SJSA1 (cell line): ENCODE measurements at places on chromosomes 7 and 10. TPM values are rescaled to one million over a fixed set of nuclear protein-coding genes. Genes with fewer than 3 reads are reported as not detected.

DNA sequence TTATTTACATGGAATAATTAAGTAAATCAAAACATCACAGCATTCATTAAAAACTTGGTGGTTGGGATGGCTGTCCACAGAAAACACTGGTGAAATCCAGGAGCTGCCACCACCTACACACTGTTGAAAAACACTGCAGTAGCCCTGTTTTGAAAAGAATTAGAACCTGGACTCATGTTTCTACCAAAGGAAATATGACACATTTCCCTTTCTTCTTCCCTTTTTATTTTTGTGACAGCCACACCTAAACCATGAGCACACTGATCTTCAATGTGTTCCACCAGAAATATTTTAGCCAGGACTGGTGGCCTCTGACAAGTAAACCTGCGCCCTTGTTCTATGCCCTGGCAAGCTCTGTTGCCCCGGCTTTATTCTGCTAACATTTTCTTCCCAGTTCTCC lies 3.3 kb downstream of the TMEM140 start:
- DNase-seq = no peak

DNA sequence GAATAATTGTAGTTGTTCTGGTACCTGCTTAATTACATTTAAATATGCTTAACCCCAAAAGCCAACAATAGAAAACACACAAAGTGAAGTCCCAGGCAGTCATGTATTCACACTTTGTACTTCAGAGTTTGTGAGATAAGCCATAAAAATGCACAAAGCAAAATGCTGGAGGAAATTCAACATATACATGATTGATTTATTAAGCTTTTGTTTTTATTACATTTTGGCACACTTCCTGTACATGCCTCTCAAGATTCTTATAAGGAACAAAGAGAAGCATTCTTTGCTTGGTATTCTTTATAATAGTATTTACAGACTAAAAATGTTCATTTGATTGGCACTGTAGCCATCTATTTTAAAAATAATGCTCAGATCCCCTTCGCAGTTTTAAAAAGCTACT lies 107.7 kb upstream of the ANK3 start:
- no peak for DNase-seq

DNA sequence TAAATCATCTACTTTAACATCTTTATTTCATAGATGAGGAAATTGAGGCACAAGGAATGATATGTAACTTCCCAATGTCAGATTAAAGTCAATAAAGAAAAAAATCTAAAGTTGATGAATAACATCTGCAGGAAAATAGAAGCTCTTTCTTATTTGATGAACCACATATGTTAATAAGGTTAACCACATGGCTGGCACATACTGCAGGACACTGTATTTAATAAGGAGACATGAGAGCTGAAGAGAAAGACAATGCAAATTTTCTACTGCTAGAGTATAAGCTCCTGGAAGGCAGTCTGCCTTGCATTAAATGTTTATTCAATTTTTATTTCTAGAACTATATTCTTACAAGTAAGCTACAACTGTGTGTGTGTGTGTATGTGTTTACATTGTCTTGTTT lies 4.4 kb downstream of the RAB11FIP2 start:
- no peak for DNase-seq

- DNase-seq = no peak
Measured at GRCh38 chr7:132290021-132290420, 286.2 kb downstream of the PLXNA4 start.

- no peak for DNase-seq
Measured at GRCh38 chr10:75550191-75550590, 118.8 kb downstream of the LRMDA start.

- no peak for DNase-seq
Measured at GRCh38 chr7:92150450-92151017, 16.3 kb upstream of the CYP51A1 start.

- no peak for DNase-seq
Measured at GRCh38 chr7:40135317-40135610, 459 bp downstream of the SUGCT start.

DNA sequence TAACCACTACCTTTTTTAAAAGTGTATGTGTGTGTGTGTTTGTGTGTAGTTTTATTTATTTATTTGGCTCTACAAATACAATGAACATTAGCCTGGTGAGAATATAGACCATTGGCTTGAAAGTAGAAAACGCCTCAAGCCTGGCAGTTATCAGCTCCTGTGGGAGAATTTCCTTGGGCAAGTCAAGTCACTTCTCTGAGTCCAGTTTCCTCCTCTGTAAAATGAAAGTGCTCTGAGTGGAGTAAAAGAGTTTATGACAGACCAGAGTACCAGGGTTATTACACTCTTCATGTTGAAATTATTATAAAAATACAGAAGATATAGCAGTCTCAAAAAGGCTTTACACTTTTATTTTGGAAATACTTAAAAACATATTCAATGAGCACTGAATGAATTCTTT lies 10.1 kb upstream of the RHOBTB1 start:
- DNase-seq = no peak

DNA sequence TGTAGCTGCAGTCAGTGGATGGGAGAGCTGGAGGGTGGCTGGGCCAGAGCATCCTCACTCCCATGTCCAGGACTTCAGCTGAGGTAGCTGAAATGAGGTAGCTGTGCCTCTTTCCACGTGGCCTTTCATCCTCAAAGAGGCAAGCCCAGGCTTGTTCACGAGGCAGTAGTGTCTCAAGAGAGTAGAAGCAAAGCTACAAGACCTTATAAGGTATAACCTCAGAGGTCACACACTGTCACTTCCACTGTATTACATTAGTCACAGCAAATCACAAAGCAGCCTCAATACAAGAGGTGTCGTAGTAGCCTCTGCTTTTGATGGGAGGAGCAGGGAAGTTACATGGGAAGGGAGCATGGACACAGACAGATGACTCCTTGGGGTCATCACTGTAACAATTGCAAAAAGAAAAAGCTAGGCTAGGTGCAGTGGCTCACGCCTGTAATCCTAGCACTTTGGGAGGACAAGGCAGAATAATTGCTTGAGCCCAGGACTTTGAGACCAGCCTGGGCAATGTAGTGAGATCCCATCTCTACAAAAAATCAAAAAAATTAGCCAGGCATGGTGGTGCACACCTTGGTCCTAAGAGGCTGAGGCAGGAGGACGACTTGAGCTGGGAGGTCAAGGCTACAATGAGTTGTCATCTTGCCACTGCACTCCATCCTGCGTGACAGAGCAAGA lies 97.5 kb downstream of the SKIDA1 start:
- no peak for DNase-seq

DNA sequence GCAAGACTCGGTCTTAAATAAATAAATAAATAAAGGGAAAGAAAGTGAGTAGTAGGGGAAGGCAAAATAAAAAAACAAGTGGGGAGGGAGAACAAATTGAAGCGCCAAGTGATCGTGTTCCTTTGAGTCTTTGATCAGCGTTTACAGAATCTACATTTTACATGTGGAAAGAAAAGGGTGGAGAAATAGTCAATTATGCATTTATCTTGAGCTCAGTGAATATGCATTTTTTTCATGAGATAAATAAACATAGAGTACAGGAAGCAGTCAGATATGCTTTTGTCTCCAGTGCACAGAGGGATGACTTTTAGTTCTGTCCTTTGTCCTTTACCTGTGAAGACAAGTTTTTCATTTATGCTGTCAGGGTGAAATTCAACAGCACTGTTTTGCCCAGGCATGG lies 6.1 kb upstream of the GUSB start:
- DNase-seq = no peak

DNA sequence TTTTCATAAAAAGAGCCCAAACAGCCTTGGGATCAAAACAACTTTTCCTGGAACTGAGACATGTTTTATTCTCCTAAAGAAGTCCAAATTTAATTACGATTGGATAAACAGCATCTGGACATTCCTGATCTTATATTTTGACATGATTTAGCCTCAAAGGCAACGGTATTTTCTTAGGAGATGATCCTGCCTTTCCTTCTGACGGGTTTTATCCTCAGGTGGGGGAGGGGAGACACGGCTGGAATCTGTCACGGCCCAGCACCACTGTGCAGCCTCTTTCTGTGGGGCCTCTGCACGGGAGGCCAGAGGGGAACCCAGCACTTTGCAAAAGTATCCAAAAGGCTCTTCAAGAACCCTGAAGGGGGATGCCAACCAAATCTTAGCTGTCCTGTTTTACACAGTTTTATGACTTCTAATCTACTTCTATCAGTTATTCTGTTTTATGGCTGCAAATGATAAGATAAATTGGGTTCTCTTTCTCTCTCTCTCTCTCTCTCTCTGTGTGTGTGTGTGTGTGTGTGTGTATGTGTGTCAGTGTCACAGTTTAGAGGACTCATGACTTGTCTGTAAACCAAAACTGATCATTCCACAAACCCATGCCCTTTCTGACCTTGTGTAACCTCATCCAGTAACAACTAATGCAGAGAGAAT lies 321.1 kb upstream of the NPVF start:
- no peak for DNase-seq

GRCh38 chr7:41695661-41696322 lies 7.1 kb downstream of the INHBA start:
- DNase-seq = no peak

DNA sequence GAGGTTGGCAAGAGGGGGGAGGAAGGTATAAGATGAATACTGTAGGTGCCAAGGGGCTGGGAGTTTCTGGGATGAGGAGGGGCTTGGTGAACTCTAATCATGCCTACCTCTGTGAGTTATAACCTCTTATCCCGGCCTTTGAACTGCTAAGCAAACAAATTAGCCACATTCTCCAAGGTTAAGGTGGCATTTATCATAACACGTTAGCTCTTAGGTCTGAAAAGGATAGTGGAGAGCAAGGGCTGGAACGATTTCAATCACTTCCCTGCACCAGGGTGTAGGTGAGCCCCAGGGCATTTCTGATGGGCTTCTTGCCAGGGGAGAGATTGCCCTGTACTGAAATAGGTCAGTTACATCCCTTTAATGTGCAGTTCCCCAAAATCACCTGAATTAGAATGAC lies 28.6 kb upstream of the DMBT1 start:
- no peak for DNase-seq

DNA sequence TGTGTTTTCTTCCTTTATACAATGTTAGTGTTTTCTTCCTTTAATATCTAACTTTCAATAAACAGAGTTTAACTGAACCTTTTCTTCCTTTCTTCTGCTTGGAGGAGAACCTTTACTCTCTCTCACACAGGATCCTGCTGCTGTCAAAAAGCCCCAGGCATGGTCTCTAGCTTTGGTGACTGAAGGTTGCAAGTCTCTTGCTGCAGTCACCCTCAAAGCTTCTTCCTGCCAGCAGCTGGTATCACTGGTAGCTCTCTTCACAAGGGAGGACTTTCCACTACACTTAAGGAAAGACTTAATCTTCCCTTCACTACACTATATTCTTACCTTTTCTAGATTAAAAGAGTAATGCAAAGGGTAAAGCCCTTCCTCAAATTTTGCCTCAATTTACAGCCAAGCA lies 153.4 kb downstream of the SGMS1 start:
- no peak for DNase-seq

- no peak for DNase-seq
Measured at GRCh38 chr7:47284691-47285635, 296.9 kb downstream of the TNS3 start.

- no peak for DNase-seq
Measured at GRCh38 chr10:127635882-127636281, 86.8 kb downstream of the NPS start.

GRCh38 chr7:120053390-120053961 lies 219.5 kb upstream of the KCND2 start:
- no peak for DNase-seq

- DNase-seq = peak; percentile 19
Measured at GRCh38 chr7:7970531-7971307, 2.1 kb downstream of the GLCCI1 start.

DNA sequence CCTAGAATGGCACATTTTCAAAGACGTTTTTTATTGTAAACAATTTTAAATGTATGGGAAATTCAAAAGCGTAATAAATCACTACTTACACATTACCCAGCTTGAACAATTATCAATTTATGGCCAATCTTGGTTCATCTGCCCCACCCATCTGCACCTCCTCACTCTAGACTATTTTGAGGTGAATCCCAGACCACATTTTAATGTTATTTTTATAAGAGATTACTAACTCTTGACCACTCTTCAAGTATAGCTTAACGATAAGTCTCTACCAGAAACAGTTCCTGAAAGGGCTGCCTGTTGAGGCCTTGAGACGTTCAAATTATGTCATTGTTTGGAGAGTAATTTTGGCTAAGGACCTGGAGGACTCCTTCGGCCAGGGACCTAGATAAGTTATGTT lies 33.2 kb downstream of the ECHDC3 start:
- DNase-seq = no peak

- no peak for DNase-seq
Measured at GRCh38 chr7:44761207-44762161, 12.8 kb downstream of the ZMIZ2 start.

GRCh38 chr7:54888067-54888733 lies 129.2 kb upstream of the SEC61G start:
- no peak for DNase-seq

DNA sequence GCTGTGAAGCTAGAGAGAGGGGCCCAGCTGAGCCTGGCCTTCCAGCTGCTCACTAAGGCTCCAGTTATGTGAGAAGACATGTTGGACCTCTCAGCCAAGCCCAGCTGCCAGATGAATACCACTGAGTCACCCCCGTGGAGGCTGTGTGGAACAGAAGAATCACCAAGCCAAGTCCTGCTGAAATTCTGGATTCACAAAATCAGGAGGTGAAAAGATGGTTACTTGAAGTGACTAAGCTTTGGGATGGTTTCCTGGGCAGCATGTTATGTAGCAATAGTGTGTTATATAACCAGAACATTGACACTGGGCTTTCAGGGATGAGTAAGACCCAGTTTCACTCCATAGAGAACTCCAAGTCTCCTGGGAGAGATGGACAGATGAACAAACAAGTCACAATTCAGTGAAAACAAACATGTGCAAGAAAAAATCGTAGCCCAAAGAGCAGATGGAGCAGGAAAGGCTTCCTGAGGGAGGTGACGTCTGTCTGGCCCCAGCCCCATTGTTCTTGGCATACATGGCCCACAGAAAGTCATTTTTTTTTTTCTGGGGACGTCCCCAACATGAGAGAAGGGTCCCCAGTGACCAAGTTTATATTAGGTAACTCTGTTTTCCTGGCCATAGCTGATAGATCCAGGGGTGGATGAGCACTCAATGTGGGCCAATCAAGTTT lies 64.1 kb upstream of the PDZD8 start:
- DNase-seq = no peak

DNA sequence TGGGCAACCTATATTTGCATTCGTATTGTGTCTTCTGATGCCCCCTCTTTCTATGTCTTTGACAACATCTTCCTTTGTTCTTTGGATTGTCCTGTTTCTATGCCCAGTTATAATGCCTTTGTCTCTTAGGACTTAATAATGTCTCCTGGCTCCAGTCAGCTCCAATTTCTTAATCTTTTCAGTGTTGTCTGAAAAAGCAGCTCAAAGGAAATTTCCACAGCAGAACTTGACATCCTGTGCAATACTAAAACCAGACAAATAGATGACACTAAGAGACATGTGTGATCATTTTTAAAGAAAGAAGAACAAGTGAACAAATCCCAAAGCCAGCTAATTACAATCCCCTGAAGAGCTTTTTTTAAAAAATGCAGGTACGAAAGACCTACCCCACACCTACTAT lies 47.7 kb upstream of the RNF148 start:
- no peak for DNase-seq

MLLT10 gene
- total RNA-seq = 21.7 and 35.3 TPM in 2 replicates

C10orf62 gene
- total RNA-seq = not detected in 2 replicates

CPSF4 gene
- 32.7 and 39.6 TPM in 2 replicates for total RNA-seq

FBXL13 gene
- total RNA-seq = 0.16 and 0.18 TPM in 2 replicates

ZNF488 gene
- total RNA-seq = 0.09 and 1.2 TPM in 2 replicates

GRID2IP gene
- not detected in 2 replicates for total RNA-seq

CRHR2 gene
- not detected in 2 replicates for total RNA-seq

UPP1 gene
- 39.8 and 60.4 TPM in 2 replicates for total RNA-seq

CLRN3 gene
- not detected in 2 replicates for total RNA-seq

ZNF736 gene
- 0.06 and 0.68 TPM in 2 replicates for total RNA-seq

HTR7 gene
- 0.88 and 1.8 TPM in 2 replicates for total RNA-seq

PNLIPRP1 gene
- not detected in 2 replicates for total RNA-seq

KIF11 gene
- 79.7 and 93.0 TPM in 2 replicates for total RNA-seq
